ENCODE measurements at places on chromosomes 5 and 9. TPM values are rescaled to one million over a fixed set of nuclear protein-coding genes. Genes with fewer than 3 reads are reported as not detected.

The CER1 gene
- total RNA-seq, result not detected

The NEURL1B gene
- total RNA-seq, result 11.3 TPM

The OBP2B gene
- not detected for total RNA-seq

The SPATA31A3 gene
- not detected for total RNA-seq

The SVEP1 gene
- total RNA-seq, result 71.7 TPM

The UGT3A2 gene
- total RNA-seq, result not detected

The PRUNE2 gene
- total RNA-seq, result 135 TPM

The ADAMTS12 gene
- total RNA-seq, result 49.7 TPM

The INIP gene
- 13.1 TPM for total RNA-seq

The SV2C gene
- not detected for total RNA-seq

The CTSV gene
- total RNA-seq, result 0.17 TPM

The SLC6A18 gene
- total RNA-seq, result not detected

The IFNA21 gene
- total RNA-seq, result not detected

The MEIKIN gene
- not detected for total RNA-seq

The EIF4E1B gene
- total RNA-seq, result not detected

The PCDHGA1 gene
- total RNA-seq, result 1.4 TPM

The ADGRV1 gene
- 0.26 TPM for total RNA-seq

The GKAP1 gene
- total RNA-seq, result 0.50 TPM

The LHX3 gene
- total RNA-seq, result not detected

The PCDHGB7 gene
- total RNA-seq, result 14.7 TPM

All from smooth muscle cell of the pulmonary artery (primary cell).